ENCODE measurements at places on chromosomes 1 and 21.

- no peak for DNase-seq
These were observed 114.8 kb downstream of the DNAH14 start for GRCh38 chr1:225044258-225044657.

GRCh38 chr1:119758584-119758983, 10.1 kb downstream of the HMGCS2 start:
- no peak for DNase-seq

DNA sequence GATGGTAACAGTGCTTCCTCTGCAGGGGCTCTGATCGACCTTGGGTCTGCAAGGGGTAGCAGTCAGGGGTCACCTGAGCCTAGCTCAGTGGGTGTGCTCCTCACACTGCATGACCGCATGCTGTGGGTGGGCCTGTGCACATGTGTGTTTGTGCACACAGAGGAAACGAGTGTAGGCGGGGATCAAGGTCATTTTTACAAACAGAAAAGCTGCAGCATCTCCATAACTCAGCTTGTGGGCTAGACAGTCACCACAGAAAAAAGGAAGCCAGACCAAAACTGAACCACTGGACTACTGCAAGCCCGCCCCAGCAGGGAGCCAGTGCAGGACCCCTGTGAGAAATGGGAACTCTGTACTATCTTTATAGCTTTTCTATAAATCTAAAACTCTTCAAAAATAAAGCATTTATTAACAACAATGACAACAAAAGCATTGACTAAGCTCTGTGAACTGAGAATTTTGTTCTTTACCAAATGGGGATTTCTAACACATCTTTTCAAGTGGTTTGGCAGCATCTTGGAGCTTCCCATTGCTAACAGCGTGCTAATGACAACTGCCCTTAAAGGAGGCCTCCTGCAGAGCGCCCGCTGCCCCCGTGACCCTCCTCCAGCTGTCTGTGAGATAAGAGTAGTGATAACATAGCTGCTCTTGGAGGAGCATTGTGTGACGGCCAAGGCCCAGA, 19.9 kb upstream of the NEK2 start:
- DNase-seq = no peak

GRCh38 chr1:31297277-31298247, 730 bp downstream of the ZCCHC17 start:
- DNase-seq = peak; percentile 38

GRCh38 chr1:214219902-214220301, 61.1 kb upstream of the SMYD2 start:
- DNase-seq = peak; percentile 86

Data from DMS53 (cell line).